Stimulated activated CD4-positive, alpha-beta T cell treated with anti-CD3 and anti-CD28 coated beads, Interleukin-1b, Interleukin-23, amount 100 ng/mL, for 4 hours (primary cell): ENCODE measurements at places on chromosomes 1 and 21.

DNA sequence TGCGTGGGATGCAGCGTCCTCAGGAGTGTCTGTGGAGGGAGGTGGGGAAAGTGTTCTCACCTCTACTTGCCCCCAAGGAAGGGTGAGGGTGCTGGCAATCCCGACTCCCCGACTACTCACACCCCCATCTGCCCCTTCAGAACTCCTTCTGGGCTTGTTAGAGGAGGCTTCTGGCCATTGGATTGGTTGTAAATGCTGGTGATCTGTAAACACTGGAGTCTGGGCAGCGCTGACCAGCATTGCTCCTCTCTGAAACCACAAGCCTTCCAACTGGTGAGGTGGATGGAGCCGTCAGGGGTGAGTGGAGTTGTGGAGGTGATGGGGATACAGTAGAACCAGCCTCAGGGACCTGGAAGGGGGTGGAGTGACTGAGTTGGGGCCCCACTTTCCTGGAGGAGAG is 59.3 kb downstream of the NKAIN1 start:
- DNase-seq: no peak

GRCh38 chr1:161127649-161128048 is 4.8 kb downstream of the DEDD start:
- no peak for DNase-seq

GRCh38 chr1:202621446-202621845 is 88.8 kb downstream of the SYT2 start:
- DNase-seq: no peak

- DNase-seq: no peak
Observed at GRCh38 chr1:190416239-190416638, 61.4 kb downstream of the BRINP3 start.

- no peak for DNase-seq
Observed at GRCh38 chr1:215358356-215358755, 208.7 kb upstream of the KCTD3 start.

GRCh38 chr1:34083974-34084373 is 81.1 kb downstream of the CSMD2 start:
- DNase-seq: no peak

GRCh38 chr1:227318853-227319607 is 738 bp upstream of the CDC42BPA start:
- no peak for DNase-seq

- DNase-seq: no peak
Observed at GRCh38 chr1:81510701-81511100, 290.0 kb upstream of the ADGRL2 start.

- no peak for DNase-seq
Observed at GRCh38 chr1:233936422-233936821, 31.9 kb downstream of the SLC35F3 start.

DNA sequence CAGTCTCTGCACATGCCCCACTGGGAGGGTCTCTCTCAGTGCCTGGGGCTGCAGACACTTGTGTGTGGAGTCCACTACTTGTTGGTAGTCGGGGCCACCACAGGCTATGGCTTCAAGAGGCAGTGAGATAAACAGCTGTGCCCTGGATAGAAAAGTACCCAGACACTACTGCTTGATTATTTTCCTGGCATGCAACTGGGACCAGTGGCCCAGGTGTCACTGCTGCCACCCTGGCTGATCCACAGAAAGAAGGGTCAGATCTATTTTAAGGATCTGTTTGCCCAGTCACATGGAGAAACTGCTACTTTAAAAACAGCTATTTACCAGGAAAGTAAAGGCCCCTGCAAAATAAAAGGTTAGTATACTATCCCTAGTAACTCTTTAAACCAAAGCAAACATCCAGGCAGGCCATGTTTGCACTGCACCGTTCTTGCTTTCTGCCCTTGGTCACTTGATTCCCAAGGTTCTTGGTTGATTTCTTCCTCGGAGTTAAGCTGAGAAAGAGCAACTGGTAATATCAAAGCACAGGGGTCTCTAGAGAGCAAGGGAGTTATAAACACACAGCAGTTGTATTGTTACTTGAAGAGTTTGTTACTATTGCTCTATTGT is 99.9 kb downstream of the GLUL start:
- no peak for DNase-seq

GRCh38 chr1:107454791-107455190 is 314.0 kb downstream of the NTNG1 start:
- no peak for DNase-seq

DNA sequence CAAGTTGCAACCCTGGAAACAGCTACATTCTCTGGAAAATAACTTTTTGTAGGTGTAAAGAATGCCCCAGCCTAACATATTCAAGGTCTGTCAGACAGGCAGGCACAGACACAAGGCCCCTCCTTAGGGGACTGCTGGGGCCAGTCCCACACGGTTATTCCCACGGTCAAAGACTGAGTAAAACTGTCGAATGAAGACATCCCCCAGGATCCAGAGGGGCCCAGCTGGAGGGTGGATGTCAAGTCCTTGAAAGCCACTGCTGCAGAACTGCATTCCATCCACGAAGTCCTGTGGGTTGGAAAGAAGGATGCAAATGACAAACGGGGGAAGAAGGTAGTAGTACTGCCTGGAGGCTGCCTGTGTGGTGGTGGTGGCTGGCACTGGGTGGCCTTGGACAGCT is 6.9 kb upstream of the RAB7B start:
- DNase-seq: no peak

- no peak for DNase-seq
Observed at GRCh38 chr1:109802901-109803561, 39.3 kb upstream of the EPS8L3 start.

DNA sequence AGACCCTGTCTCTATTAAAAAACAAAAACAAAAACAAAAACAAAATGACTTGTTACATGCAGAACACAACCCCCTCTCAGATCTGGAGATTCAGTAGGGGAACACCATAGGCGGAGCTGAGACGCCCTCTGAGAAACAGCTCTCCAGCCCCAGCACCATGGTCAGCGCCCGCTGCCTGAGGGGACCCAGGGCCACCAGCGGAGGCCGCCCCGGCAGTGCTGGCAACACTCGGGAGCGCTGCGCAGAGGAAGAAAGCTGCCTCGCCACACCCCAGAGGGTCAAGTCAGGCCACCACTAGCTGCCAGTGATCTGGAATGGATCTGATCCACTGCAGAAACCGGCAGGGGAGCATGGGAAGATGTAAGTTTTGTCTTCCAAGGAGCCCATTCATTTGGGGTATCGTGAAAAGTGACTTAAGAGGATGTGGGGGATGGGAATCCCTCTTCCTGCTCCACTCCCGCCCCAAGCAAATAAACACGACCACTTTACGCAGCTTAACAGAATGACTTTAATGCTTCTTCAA is 3.1 kb downstream of the ACTA1 start:
- DNase-seq: peak; percentile 39

DNA sequence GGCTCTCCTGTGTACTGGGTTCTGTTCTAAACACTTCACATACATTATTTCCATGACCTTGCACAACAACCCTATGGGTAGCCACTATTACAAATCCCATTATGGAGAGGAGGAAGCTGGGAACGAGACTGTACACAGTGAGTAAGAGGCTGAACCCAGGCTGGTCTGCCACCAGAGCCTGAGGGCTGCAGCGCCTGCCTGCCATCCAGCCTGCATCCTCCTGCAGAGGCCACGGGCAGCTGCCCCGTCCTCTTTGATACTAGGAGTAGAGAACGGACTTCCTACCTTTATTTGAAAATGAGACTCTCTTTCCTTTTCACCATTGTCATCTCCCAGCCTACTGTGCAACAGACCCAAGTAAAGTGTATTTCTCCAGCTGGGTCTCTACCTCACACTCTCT is 370.0 kb downstream of the HHAT start:
- no peak for DNase-seq

DNA sequence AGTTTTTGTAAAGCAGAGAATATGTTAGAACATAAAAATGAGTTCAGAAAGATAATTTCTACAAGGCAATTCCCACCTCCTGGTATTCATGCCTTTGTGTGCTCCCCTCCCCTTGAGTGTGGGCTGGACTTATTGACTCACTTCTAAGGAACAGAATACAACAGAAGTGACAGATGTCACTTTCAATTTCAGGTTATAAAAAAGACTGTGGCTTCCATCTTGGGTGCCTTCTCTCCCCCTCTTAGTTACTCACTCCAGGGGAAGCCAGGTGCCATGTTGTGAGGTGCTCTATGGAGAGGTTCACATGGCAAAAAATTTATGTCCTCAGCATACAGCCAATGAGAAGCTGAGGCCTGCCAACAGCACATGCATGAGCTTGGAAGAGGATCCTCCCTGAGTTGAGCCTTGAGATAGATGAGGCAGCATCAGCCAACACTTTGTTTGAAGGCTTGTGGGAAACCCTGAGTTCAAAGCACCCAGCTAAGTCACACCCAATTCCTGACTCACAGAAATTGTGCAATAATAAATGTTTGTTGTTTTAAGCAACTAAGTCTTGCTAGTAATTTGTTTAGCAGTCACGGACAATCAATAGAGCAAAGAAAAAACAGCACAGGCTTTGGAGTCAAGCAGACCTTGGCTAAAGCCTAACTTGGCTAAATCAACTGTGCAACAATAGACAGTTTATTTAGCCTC is 73.5 kb upstream of the NGF start:
- DNase-seq: no peak

GRCh38 chr1:18496056-18496455 is 15.3 kb downstream of the KLHDC7A start:
- no peak for DNase-seq

- no peak for DNase-seq
Observed at GRCh38 chr21:40687625-40688024, 159.3 kb downstream of the DSCAM start.

DNA sequence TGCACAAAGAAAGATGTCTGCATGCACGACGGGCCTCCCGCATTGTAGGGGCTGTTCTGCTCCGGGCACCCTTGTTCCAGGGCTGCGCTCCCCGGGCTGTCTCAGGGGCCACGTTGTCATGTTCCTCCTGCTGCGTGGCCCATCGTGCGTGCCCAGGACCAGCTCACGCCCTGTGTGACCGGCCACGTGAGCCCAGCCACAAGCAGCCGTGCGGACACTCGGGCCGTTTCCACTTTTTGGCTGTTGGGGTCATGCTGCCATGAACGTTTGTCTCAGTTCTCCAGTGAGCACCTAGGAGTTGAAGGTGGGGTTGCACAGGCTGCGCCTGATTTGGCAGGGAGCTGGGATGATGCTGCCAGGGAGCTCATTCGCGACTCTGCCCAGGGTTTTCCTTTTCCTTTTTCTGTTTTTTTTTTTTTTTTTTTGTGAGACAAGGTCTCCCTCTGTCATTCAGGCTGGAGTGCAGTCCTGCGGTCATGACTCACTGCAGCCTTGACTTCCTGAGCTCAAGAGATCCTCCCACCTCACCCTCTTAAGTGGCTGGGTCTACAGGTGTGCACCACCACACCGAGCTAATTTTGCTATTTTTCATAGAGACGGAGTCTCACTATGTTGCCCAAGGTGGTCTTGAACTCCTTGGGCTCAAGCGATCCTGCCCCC is 17.4 kb downstream of the PDXK start:
- DNase-seq: no peak

DNA sequence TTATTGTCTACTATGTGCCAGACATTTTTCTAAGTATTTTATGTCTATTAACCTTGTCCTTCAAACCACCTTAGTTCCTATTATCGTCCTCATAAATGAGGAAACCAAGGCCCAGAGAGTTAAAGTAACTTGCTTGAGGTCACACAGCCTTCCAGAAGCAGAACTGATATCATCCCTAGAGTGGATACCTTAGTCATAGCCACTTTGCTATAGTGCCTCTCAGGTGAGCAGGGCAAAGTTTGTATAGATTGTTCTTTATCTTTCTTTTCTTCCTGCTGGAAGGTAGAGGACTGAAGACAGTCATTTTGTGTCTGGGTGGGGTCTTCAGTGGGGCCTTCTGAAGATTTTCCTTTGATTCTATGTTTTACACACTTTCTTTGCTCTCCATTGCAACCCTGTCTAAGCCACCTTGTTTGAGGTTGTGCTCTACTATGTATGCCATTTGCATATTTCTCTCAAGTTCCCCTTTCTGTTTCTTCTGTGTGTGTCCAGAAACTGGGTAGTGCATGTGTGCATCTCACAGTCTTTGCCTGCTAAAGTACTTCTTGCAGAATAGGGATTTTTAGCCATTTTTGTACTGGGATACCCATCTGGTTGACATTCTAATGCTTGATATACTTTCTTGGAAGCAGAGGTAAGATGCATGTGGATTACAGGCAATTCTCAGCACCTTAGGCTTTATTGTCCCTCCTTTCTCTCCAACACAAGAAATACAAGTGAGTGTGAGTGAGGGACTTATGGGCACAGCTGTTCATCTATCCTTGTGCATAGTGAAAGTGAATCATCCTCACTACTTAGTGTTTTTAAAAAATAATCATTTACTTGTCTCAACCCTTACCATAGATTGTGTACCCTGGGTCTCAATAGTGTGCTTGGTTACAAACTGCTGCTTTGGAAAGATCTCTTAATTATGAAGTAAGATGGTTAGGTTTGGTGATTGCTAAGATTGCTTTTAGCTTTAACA is 207.6 kb upstream of the HMCN1 start:
- DNase-seq: no peak

DNA sequence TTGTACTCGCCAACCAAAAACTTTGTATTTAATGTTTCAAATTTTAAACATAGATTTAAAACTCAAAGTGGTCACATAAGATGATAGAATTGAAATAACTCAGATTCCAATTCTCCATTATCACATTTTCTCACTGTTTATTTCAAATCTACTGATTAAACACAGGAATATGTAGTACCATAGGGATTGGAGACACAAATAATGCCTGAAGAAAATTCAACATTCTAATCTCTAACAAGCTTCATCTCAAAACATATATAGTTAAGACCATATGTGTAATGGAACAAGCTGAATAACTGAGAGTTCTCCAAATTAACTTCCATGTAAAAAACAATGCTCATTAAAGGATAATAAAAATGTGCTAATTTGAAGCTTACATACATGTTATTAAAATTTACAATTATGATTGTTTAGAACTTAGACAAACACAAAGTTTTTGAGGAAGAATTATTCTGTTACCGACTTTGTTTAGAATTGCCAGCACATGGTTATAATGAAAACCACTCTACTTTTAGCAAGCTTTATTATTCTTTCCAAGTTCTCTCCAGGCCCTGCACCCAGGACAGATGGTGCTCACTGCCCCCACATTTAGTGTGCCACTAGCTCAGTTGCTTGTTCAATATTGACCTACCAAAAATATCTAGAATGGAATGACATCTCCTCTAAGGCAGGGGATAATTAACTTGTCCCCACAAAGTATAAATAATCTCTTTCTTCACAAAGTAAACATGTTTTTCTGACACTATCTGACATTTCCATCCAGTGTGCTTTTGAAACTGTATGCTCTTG is 467.2 kb downstream of the TTLL7 start:
- DNase-seq: no peak

- DNase-seq: no peak
Observed at GRCh38 chr1:76013206-76013581, 61.4 kb upstream of the ST6GALNAC3 start.

DNA sequence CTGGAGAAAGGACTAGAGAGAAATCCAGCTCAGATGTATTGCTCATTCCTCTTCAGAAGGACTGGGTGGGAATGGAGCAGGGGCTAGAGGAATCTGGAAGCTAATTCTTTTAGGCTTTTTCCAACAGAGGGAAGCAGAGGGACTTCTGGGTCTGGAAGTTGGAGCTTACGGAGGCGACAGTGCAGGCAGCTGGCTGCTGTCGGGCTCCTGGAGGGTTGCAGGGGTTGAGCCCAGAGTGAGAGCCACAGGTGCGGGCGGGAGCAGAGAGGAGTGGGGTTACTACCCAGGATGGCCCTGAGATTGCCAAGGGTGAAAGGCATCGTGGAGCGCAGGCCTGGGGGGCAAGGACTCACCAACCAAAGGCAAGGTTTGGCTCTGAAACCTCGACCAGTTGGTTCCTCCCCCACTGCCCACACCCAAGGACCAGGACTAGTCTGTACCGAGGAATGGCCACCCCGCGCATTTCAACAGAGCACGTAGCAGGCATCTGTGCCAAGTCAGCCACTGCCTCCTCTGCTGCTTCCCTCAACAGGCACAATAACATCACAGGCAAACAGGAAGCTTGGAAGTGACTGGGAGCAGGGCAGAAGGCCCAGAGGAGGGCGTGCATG is 22.7 kb upstream of the EDN2 start:
- no peak for DNase-seq
